ENCODE measurements at places on chromosomes 7 and 10.

- no peak for DNase-seq
Observed at GRCh38 chr10:74977072-74977471, 134.4 kb upstream of the SAMD8 start.

DNA sequence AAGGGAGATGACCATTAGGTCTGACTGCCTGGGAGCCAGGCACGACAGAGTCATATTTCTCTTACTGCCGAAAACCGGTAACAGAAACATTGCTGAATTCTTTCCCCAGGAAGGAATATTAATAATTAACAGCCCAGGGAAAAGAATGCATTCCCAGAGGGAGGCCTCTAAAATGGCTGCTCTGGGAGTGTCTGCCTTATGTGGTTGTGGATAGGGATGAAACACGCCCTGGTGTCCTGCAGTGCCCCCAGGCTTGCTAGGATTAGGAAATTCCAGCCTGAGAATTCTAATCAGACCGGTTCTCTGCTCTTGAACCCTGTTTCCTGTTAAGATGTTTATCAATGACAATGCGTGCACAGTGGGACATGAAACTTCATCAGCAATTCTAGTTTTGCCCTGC, 226.7 kb downstream of the GPAM start:
- no peak for DNase-seq

GRCh38 chr7:130207033-130207432, 627 bp upstream of the SSMEM1 start:
- no peak for DNase-seq

DNA sequence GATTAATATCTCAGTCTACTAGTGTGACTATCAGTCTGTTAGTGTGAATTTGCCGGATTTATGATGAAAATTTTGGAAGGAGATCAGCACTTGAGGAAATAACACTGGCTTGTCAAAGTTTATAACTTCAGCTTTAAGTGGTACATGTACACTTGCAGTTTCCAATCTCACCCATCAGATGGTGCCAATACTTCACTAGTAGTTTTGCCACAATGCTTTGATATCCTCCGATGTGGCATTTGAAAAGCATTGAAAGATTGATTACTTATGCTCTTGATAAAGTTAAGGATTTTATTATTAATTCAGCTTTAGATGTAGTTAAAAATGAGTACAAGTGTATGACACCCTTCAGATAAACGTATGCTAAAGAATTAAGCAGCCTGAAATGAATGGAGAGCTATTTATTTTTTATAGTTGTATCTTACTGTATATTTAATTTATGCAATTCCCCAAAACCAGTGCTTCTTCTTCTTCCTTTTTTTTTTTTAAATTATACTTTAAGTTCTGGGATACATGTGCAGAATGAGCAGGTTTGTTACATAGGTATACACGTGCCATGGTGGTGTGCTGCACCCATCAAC, 98.2 kb downstream of the ANLN start:
- peak; percentile 42 for DNase-seq

DNA sequence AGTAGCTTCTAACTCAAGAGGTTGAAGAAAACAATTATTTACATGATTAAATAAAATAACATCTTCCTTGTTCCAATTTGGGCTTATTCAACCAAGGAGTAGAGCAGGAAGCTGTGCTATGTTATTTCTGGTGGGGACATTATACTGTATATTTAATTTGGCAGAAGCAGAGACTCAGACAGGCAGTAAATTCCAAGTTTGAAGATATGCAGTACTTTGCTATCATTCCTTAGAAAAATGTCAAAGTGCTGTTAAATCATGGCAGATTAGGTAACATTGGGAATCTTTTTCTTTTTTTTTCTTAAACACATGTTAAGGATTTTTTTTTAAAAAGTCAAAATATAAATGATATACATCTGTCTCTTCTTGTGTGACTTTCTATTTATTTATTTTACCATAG, 190.1 kb downstream of the SUGCT start:
- no peak for DNase-seq

GRCh38 chr7:28181416-28181815, 821 bp upstream of the JAZF1 start:
- DNase-seq, result no peak

All from neuronal stem cell (in vitro differentiated cells).